AG04450 (cell line): ENCODE measurements at places on chromosomes 3 and 15.

GRCh38 chr3:51720292-51721061, 13.6 kb downstream of the GRM2 start:
- no peak for DNase-seq

DNA sequence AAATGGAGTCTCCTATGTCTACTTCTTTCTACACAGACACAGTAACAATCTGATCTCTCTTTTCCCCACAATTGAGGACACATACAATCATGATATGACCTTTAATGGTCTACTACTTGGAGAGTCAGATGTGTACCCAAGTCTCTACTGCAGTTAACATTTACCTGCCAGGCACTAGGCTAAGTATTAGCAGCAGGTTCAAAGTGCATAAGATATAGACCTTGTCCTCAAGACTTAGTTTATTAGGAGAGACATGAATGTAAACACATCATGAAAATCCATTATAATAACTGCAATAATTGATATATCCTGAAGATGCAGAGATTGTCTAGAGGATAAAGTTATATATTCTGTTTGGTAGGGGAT, 3.1 kb downstream of the SLC35A5 start:
- no peak for DNase-seq

DNA sequence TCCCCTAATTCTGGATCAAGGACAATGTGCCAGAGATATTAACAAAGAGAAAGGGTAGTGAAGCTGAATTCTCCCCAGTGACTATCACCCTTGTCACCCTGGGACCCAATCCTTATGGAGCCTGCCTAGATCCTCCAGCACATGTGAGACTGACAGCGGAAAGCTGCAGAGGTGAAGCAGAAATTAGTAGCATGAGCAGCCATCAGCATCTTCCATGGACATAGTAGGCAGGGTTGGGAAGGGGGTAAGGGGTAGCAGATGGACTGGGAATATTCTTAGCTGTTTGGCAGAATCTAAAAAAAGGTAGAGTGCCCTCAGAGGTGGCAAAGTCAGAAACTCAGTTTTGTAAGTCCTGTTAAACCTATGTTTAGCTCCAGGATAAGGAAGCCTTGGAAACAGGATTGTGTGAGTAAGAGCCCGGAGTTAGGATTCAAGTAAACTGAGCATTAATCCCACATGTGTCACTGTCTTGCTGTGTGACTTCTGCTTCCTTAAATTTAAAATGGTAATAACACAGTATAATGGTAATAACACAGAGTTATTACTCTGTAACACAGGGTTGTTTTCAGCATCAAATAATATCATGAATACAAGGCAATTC, 14.5 kb downstream of the GOLIM4 start:
- no peak for DNase-seq

GRCh38 chr3:155739154-155739553, 5.7 kb downstream of the PLCH1 start:
- DNase-seq, result no peak

DNA sequence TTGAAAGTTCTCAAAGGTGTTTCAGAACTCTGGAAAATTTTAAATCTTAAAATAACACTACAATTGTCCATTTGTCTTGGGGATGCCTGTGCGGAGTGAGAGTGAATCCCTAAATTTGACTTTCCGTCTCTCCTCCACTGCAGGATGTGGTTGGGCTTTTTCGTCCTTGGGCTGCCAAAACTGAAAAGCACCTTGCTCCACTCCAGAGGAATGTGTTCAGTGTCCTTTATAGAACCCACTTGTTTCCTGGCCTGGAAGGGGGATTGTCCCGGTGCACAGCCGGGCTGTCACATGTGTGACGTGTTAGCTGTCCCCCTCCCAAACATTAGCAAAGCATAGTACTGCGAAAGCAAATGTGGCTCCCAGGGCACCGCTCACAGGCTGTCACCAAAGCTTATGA, 69.6 kb upstream of the ATP10A start:
- DNase-seq, result no peak
